IPS-NIHi11 (cell line): ENCODE measurements at places on chromosomes 7 and 10.

DNA sequence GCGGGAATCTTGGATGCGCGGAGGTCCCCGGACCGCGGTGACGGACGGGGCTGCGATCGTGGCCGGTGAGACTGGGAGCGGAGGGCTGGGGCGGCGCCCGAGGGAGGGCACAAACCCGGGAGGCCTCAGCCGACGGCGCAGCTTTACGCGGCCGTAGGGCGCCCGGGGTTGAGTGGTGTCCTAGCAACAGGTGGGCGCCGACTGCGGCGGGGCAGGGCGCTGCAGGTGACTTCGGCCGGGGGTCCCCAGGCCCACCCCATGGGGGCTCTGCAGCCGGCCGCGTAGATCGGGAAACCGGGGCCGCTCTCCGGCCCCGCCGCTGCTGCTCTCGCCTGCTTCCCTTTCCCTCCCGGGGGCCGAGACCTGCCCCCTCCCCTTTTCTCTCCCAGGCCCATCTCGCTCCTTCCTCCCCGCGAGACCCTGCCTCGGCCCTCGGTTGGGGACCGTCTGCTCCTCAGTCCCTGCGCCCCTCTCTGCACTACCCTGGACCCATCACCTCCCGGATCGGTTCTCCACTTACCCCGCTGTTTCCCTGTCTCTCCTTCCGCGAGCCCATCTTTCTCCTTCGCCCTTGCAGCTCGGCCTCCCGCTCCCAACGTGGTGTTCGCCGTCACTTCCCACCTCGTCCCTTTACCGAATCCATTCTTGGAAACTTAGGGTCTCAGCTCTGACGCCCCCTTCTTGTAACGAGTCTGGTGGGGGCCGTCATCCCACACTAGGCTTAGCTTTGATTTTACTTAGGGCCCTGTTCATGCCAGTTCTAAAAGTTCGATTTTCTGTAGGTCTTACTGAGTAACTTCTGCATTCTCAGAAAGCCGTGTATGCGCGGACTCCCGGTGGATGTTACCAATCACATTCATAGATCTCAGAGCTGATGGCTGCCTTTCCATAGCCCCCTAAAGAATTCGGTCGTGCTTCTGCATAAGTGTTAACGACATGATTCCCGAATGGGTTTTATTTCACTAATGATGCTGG lies 18.5 kb upstream of the ACBD5 start:
- peak; percentile 69 for DNase-seq

- no peak for DNase-seq
Measured at GRCh38 chr7:138821912-138822311, 23.9 kb upstream of the ATP6V0A4 start.

DNA sequence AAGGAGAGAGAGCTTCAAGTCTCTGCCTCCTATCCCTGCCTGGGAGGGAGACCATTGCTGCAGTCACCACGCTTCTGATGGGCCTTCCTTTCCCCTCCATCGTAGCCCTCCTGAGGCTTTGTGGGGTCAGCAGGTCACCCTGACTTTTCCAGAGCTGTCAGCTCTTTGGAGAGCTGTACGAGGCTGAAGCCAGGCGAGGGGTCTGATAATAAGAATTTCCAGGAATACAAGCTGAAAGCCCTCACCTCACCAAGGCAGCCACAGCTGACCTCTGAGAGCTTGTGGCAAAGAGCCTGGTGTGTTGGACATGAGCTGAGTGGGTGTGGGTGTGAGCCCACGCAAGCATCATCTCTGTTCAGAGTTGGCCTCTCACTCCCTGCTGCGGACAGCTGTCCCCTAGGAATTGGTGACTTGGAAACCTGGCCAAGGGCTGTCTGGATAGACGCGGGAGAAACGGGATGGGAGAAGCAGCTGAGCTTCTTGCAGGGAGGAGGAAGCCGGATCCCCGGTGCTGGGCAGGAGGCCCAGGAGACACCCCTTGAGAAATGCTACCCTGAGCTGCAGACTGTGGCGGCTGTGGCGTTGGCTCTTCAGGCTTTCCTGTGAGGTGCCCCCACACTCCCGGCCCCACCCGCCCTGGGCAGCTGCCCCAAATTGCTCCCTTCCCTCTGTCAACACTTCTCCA lies 122.1 kb upstream of the BTBD16 start:
- no peak for DNase-seq

DNA sequence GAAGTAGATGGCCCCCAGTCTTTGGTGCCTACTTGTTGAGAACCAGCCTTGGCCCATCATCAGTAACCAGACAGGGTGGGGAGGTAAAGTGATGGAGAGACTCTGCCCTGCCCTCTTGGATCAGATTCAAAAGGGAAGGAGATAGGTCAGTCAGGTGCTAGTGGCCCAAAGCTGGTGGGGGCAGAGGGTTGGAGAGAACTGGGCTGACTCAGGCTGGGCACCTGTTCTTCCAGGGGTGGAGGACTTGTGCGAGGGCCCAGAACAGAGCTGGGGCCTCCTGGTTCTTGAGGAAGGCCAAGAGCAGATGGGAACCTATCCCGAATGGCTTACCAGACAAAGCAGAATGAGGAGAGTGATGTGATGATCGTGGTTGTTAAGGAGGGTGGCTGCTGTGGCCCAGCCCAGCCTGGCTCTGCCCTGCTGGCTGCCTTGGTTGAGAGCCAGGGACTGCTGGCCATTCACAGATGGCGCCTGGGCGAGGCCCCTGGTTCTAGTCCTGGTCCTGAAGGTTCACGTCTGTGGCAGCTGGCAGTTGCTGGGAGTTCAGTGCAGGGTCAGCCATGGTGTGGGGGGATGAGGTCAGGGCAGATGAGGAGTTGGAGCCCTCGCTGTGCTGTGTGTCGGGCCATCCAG lies 36.6 kb downstream of the PALD1 start:
- no peak for DNase-seq

GRCh38 chr10:13820964-13821337 lies 234.2 kb downstream of the PRPF18 start:
- DNase-seq: no peak

DNA sequence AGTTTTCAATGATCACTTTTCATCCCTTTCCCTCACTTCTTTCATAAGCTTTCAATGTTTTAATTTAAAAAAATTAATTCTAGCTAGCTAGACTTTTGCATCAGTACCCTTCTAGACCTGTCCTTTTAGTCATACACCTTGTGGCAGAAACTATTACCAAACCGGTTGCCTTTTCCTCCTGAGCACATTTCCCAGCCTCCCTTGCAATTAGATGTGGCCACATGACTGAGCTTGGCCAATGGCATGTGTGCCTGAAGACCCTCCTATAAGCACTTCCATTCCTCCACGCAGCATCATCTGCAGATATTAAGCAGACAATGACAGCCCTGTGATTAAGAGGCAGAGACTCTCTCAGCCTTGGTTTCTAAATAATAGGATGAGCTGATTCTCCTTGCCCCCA lies 12.3 kb downstream of the DKK1 start:
- no peak for DNase-seq

- no peak for DNase-seq
Measured at GRCh38 chr7:143318661-143319060, 2.8 kb downstream of the CLCN1 start.

DNA sequence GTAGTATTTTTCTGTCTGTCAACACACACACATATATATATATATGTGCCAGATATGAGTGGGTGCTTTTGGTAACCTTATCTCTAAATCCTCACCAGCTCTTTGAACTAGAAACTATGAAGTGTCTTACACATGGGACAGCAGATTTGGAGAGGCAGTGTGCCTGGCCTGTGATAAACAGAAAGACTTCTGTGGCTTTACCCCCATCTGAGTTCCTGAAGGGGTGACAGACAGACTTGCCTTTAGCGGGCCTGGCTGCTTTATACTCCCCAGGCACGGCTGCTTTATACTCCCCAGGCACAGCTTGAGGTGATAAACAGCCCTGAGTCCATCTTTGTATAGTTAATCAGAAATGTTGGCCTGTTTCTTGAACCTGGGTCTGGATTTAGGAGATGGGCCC lies 5.6 kb downstream of the BAG3 start:
- DNase-seq: no peak

- DNase-seq: no peak
Measured at GRCh38 chr10:85642421-85643170, 724.0 kb downstream of the GRID1 start.

GRCh38 chr7:138907850-138908249 lies 73.3 kb downstream of the KIAA1549 start:
- DNase-seq: no peak

GRCh38 chr10:24901686-24902399 lies 50.6 kb downstream of the PRTFDC1 start:
- peak; percentile 15 for DNase-seq

GRCh38 chr10:91576096-91576545 lies 56.8 kb downstream of the PPP1R3C start:
- DNase-seq: no peak

- DNase-seq: no peak
Measured at GRCh38 chr10:32072025-32072800, 16.0 kb upstream of the KIF5B start.

DNA sequence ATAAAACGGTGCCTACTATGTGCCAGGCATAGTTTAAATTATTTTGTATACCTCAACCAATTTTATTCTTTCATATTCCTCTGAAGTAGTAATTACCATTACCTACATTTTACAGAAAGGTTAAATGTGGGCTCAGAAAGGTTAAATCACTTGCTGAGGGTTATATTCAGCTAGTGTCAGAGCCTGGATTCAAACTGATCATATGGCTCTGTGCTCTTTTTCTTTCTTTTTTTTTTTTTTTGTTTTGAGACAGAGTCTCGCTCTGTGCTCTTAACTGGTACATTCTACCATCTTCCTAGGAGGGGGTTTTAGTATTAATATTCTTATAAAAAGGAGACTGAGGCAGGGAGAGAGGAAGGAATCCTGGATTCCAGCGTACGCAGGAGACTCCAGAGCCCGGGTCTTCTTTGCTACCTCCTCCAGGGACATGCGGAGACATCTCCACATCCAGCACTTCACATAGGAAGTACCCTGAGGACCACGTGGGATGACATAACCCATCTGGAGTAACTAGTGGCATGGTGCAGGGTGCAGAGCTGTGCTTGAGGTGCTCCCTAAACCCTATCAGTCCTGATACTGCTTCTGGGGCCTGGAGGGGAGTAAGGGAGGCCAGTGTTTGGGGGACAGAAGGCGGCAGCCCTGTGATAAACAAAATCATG lies 29.6 kb upstream of the ATXN7L1 start:
- DNase-seq: peak; percentile 33

GRCh38 chr7:44769776-44770294 lies 21.2 kb downstream of the ZMIZ2 start:
- DNase-seq: no peak

- DNase-seq: no peak
Measured at GRCh38 chr7:17844022-17844421, 96.3 kb downstream of the SNX13 start.

GRCh38 chr7:23012186-23012585 lies 1.7 kb downstream of the HYCC1 start:
- DNase-seq: no peak

DNA sequence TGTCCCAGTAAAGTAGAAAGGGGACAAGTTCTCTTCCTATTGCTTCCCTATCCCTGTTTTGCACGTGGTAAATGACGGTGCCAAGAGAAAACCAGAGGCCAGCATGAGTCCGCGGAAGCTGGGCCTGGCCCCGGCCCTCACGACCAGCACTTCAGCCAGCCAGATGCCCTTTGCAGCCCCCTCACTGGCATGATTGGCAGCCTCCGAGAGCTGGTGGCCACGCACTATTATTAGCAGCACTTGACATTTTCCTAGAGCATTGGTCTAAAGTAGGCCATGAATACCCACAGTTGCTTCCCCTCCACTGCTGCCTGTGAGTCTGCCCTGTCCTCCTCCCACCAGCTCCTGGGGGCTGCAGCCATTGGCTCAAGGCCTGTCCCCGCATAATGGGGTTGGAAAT lies 369.1 kb downstream of the PLXNA4 start:
- DNase-seq: no peak

DNA sequence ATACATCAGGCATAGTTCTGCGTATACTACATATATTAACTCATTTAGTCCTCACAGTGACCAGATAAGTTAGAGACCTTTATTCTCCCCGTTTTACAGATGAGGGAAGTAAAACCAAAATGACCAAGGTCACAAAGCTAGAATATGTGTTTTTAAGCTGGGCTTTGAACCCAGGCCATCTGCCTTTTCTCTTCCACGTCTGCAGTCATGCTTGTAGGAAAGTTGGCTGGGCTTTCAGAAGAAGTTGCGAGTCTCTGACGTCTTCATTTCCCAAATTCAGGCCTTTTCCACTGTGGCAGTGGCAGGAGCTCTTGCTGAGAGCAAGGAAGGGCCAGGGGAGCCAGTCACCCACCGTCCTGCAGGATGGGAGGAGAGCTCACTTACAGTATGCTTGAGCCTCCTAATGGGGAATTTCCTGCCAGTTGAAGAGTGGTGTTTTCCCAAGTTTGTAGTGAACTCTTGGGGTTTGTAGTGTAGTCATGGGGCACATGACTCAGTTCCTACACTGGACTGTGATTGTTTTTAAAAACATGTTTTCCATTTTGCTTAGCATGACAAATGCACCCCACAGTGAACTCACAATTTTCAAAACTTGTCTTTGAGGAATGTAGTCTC lies 34.2 kb downstream of the CYP17A1 start:
- DNase-seq: peak; percentile 42

- DNase-seq: no peak
Measured at GRCh38 chr7:28595801-28596200, 183.5 kb downstream of the CREB5 start.

- DNase-seq: peak; percentile 28
Measured at GRCh38 chr10:80100861-80101695, 22.6 kb downstream of the TMEM254 start.

GRCh38 chr10:110033701-110034235 lies 26.0 kb downstream of the ADD3 start:
- no peak for DNase-seq

DNA sequence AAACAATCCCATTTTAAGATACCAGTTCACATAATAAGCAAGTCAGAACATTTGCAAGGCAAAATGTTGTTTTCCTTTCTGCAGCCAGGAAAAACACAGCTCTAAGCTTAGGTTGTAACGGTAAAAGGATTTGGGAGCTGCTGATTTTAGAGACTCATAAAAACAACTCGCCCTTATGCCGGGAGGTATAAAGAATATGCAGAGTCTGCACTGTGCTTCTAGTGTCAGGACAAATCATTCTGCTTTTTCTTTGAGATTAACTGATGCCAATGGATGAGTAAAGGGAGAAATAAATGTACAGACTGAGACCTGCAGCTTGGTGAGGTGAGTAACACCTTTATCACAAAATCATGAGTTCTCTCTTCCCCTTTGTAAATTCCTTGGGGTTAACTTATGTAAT lies 2.0 kb upstream of the SFR1 start:
- DNase-seq: no peak

DNA sequence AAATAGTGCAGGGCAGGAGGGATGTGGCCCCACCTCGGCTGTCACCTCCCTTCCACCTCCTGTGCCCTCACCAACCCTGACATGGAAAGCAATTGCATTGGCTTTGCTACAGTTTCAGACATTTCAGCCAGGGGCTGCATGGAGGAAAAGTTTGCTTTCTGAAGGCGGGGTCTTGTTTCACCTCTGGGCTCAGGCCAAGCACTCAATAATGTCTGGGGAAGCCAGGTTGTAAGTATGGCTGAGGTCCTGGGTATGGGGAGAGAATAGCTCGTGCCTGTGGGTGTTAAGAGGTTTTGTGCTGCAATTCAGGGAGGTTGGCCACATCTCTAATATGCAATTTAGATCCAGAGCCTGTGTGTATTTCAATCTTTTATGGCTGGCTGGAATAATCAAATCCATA lies 238.4 kb upstream of the MKI67 start:
- no peak for DNase-seq

- DNase-seq: no peak
Measured at GRCh38 chr7:50274361-50274760, 30.2 kb upstream of the IKZF1 start.

- DNase-seq: no peak
Measured at GRCh38 chr10:114206902-114207301, 27.7 kb downstream of the TDRD1 start.

GRCh38 chr7:67692425-67692824 lies 695.8 kb downstream of the TYW1 start:
- DNase-seq: no peak
